ENCODE measurements at places on chromosomes 16 and 17. TPM values are rescaled to one million over a fixed set of nuclear protein-coding genes. Genes with fewer than 3 reads are reported as not detected.

DNA sequence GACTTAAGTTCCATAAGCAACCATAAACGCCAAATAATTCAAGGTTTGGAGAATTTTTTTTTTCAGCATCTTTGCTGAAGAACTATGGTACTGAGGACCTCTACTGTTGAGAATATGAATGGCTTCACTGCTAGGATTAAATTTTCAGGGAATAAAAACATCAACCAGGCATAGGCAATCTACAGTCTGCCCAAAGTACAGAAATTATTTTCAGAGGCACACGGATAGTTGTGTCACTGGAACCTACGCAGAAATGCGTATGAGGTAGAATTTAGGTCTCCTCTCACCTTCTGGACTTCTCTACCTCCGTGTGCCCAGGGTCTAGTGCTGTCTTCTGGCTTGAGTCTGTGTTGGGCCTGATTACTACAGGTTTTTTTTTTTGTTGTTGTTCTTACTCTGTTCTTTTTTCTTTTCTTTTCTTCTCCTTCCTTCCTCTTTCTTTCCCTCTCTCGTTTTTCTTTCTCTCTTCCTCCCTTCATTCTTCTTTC is 39.7 kb downstream of the NACA2 start:
- DNase-seq, result peak; percentile 31

GRCh38 chr17:77061669-77062068 is 79.1 kb upstream of the SEC14L1 start:
- DNase-seq, result no peak

DNA sequence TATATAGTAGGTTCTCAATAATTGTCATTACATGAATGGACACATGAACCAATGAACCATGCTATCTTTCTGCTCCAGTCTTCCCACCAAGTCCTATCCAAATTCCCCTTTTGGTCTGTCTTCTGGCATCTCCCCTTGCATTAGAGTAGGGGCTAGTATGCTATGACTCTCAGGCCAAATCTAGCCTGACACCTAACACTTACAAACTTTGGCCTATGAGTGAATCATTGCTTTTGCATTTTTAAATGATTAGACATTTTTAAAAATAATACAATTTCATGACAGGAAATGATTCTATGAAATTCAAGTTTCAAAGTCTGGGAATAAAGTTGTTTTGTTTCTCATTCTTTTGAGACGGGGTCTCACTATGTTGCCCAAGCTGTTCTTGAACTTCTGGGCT is 102.5 kb upstream of the MAF start:
- no peak for DNase-seq

DNA sequence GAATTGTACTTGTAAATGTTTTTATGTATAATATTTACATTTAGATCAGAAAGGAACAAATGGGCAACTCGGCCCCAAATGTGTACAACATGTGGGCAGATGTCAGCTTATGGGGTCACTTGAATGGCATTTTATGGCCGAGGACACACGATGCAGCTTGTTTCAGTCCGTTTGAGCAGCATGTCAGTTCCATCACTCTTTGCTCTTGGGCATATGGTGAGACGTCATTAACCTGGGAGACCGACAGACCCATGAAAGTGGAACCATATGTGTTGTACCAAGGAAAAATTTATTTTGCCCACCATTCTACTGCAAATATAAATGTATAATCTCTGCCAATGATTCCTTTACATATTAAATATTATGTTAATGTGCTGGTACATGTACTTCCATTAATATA is 561.9 kb upstream of the SOX9 start:
- no peak for DNase-seq

GRCh38 chr16:66207139-66207882 is 159.2 kb upstream of the CDH5 start:
- DNase-seq, result no peak

GRCh38 chr16:84834403-84834772 is 14.6 kb downstream of the CRISPLD2 start:
- DNase-seq, result peak; percentile 65

DNA sequence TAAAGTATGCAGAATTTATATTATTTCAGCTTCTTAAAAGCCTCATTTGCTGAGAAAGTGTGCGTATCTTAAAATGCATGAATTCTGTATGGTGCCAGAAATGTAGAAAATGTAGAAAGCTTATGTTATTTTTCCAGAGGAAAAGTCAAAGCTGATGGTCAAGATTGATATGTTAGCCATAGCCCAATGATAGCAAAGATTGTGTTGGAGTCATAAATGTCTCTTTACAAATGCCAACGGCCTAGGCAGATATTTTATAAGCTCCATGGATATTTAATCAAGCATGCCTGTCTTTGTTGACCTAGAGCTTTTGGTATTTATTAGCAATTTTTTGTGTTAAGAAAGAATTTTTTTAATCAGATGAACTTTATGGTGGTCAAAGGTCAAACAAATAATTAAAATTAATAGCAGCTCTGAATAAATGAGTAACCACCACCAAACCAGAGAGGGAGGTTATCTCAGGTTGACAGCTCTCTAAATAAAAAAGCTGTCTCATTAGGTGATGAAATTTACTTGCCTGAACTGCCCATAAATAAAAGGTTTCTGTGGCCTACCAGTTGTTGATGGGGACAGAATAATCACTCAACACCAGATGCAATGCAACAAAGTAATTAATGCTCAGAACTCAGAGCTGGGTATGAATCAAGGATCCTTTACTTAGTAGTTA is 28.5 kb downstream of the CLEC3A start:
- no peak for DNase-seq

DNA sequence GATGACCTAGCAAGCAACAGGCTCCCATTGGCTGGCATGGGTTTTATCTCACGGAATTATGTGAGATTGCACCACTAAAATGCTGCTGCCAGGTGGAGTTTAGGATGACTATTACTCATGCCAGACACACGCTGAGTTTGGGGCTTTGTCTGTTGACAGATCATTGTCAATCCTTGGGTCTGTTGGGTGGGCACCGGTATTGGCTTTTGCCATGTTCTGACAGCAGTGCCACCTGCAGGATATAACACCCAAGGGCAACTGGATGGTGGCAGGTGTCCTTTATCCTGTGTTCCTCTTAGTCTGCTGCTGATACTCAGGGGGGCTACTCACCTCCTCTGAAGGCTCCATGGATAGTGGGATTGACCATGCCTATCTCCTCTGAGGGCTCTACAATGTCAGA is 221.6 kb upstream of the DYNLRB2 start:
- no peak for DNase-seq

GRCh38 chr17:31595666-31596381 is 204.3 kb downstream of the RAB11FIP4 start:
- no peak for DNase-seq

GRCh38 chr17:13353590-13353989 is 248.1 kb downstream of the HS3ST3A1 start:
- no peak for DNase-seq

DNA sequence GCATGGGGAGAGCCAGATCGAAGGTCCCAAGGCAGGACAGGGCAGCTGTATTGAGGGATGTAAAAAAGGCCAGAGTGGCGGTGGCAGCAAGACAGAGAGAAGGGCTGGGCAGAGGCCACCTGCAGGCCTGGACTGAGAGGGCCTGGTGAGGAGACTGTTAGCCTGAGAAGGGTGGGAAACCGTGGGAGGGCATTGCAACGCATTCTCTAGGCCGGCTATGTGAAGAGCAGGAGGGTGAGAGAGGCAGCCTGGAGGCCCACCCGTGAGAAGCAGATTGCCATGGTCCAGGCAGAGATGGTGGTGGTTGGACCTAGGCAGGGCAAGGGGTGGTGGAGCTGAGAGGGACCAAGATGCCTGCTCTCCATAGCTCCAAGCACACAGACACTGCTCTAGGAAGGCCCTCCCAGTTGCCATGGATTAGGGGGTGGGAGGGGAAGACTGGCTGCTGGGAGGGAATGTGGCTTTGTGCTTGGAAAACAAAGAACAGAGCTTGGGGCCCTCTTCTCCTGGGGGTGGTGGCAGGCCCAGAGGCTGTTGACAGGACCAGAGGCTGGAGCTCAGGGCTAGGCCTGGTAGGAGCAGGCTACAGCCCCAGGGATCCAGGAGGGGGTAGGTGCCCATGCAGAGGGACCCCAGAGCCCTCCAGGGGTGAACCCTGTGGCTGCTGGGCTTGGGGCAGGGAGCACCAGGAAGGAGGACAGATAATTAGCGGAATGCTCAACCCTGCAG is 12.4 kb upstream of the TCAP start:
- DNase-seq, result no peak

- no peak for DNase-seq
Observed at GRCh38 chr17:75088465-75089417, 987 bp downstream of the SLC16A5 start.

DNA sequence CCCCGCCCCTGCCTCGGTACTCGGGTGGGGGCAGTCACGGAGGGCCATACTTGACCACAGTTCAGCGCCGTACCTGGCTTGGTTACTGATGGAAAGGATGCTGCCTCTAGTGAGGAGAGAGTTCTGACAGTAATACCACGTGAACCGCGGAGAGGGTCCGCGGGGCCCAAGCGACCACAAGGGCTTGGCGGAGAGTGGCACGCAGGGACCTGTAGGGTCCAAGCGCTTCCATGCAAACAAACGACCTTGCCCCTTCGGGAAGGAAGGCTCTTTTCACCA is 9.2 kb downstream of the KDM6B start:
- no peak for DNase-seq

GRCh38 chr17:2190014-2190413 is 113.6 kb downstream of the SMG6 start:
- no peak for DNase-seq

GRCh38 chr17:59839651-59840328 is 53.0 kb downstream of the TUBD1 start:
- DNase-seq, result no peak

DNA sequence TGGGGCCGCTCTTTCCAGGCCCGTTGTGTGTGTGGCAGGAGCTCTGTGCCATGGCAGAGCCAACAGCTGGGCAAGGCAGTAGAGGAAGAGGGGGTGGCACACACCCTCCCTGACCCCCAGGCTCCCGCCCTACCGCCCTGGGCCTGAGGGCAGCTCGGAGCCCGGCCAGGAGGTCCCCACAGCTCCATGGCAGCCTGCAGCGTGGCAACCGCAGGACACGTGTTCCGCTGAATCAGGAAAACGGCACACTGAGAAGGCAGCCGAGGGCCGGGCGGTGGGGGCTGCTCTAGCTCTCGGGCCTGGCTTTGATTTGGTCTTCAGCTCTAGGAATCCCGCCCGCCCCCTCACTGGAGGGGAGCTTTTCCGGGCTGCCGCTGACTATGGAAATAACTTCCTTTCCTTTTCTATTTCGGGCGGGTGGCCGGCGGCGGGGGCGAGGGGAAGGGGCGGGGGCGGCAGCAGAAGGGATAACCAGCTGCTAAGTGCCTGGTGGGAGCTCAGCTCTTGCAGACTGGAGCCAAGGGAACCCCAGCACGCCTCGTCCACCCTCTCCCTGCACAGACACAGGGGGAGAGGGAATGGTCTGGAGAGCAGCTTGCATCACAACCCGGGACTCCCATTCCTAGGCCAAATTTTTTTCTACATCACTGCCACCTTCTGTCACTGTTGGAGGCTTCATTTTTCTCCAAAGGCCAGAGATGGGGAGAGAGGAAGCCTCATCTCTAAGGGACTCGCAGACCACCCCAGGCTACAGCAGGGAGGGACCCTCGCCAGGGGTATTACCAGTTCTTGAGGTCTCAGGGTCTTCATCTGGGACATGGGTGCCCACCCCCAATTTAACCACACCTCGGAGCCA is 24.8 kb upstream of the MRPS23 start:
- peak; percentile 90 for DNase-seq

DNA sequence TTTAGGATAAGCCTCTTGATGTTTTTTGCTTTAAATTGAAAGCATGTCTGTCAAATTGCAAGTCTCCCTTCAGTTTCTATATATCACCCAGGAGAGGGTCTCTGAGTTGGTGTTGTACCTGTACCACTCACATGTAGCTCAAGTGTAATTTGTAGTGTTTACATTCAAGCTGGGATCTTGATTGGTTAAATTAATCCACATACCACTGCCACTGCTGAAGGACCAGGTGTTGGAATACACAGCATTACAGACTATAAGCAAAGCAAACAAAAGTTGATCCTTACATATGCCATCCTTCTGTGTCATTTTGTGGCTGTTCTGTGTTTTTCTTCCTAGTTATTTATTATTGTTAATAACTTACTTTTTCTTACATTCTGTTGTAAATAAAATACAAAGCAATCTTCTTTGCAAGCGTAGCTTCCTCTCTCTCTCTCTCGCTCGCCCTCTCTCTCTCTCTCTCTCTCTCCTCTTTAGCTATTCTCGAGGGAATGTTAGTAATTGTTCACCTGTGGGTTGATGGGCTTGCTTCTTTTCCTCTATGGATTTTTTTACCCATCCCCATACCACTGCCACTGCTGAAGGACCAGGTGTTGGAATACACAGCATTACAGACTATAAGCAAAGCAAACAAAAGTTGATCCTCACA is 20.8 kb upstream of the NOL11 start:
- no peak for DNase-seq

DNA sequence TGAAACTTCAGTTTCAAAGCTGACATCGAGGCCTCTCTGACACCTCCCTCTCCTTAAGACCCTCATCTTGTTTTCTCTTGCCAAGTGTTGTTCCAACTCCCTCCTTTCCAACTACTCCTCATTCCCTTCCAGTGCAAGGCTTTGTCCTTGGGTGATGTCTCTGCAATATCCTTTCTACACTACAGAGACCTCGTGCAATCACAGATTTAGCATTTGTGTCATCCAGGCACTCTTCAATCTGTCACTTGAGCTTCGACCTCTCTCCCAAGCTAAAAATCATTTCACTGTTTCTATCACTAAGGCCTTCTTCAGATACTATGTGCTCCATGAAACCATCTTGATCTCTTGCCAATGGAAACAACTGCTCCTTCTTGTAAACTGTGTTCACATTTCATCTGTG is 31.6 kb downstream of the TEKT3 start:
- DNase-seq, result no peak

DNA sequence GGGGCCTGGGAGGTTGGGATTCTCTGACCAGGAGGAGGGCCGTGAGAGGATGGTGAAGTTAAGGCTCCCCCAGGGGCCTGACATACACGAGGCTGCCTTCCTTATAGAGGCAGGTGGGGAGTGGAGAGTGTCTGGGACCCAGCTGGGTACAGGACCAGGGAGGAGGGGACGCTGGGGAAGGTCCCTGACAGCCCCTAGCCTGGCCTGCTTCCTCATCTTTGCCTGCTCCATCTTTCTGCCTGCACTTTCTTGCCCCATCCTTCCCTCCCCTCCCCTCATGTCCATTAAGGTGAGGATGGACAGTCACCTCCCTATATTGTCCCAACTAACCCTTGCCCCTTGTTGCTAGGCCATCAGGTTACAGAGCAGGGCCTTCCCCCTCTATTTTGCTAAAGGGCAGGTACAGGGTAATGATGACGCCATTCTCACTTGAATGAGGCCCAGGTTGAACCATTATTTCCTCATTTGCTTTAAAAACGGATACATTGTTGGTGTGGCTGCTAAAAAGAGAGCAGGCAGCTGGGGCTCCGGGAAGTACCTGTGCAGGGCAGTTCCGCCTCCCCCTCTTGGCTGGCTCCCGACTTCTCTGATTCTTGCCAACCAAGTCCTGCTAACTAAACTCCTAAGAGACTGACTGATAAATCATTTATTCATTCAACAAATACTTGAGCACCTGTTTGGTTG is 1.3 kb downstream of the C17orf99 start:
- DNase-seq, result no peak

The ZFPM1 gene
- 2.8 TPM for total RNA-seq

The DNAI2 gene
- total RNA-seq, result 0.45 TPM

The RAB40B gene
- 9.8 TPM for total RNA-seq
